CD4-positive, alpha-beta T cell treated with Interleukin-17A for 1 hour (primary cell): ENCODE measurements at places on chromosomes 11 and 22.
A peak's percentile ranks its signal among the peaks of the same experiment; 100 is the strongest.

- DNase-seq: no peak
Observed at GRCh38 chr22:31044262-31044861, 36.8 kb upstream of the SMTN start.

- no peak for DNase-seq
Observed at GRCh38 chr11:93648158-93648557, 13.3 kb upstream of the CEP295 start.

DNA sequence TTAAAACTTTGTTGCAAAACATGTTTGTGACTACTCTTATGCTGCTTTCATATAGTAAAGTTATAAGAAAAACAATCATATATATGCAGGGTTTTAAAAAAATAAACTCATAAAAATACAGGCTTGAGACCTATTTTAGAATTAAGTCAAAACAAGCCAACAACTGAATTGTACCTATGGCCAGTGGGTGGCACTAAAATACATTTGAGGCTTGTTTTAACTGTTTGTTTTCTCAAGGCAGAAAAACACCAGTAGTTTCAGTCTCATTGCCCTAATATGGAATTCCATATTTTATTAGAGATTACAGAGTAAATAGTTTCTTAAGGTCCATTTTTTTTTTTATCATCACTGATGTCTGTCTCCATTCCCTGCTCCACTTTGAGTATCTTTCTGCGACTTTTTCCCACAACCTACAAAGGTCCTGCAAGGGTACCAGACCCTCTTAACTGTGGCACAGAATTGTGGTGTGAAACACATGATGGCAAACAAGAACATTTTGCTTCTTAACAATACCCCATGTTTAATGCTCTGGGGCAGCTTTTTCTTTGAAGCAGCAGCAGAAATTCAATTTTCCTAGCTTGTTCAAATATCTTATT, 8.5 kb upstream of the CCDC89 start:
- DNase-seq: peak; percentile 66

DNA sequence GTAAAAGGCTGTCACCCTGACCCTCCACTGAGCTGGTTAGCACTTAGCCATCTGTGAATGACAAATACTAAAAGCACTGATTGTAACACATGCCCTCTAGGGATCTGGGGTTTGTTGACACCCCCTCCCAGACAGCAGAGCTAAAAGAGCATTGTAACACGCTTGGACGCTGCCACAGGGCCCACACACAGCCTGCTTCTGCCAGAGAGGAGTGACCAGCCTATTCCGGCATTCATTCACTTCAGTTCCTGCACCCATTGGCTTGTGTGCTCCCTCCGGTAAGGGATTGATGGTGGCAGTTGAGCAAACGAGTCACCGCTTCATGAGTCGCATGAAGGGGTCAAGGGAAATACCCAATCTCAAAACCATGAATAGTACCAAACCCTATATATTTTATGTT, 15.8 kb downstream of the OR10D3 start:
- DNase-seq: no peak

DNA sequence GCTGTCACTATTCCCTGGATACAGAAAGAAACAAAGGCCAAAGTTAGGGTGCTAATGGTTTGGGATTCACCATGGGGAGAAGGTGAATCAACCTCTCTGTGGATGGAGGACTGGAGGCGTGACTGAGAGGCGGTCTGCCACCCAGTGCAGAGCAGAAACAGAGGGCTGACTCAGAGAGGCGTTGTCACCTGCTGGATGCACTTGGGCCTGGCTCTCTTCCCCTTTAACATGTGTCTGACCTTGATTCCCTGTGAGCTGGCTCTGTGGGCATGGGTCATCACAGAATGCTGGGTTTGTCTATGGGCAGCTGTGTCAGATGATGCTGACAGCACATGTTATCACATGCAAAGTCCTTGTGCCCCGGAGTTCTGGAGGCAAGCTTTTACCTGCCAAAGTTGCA, 75.9 kb downstream of the LDLRAD3 start:
- no peak for DNase-seq

DNA sequence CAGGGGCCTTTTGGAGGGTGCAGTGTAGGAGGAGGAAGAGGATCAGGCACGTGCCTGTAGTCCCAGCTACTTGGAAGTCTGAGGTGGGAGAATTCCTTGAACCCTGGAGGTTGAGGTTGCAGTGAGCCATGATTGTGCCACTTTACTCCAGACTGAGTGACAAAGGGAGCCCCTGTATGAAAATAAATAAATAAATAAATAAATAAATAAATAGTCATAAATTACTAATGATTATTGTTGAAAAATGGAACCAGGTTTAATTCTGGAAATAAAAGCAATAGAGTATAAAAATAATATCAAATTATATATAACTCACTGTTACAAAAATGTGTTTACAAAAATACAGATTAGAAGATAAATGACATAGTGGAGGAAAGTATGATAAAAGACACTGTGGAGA, 37.9 kb downstream of the GRIA4 start:
- DNase-seq: no peak
